ENCODE measurements at places on chromosomes 5 and 9.
A peak's percentile ranks its signal among the peaks of the same experiment; 100 is the strongest.

GRCh38 chr5:136082390-136083193, 50.1 kb upstream of the SMAD5 start:
- DNase-seq = peak; percentile 26

GRCh38 chr5:157306081-157306480, 40.2 kb downstream of the CYFIP2 start:
- DNase-seq = no peak

- DNase-seq = no peak
Observed at GRCh38 chr5:127572930-127573329, 55.5 kb downstream of the PRRC1 start.

DNA sequence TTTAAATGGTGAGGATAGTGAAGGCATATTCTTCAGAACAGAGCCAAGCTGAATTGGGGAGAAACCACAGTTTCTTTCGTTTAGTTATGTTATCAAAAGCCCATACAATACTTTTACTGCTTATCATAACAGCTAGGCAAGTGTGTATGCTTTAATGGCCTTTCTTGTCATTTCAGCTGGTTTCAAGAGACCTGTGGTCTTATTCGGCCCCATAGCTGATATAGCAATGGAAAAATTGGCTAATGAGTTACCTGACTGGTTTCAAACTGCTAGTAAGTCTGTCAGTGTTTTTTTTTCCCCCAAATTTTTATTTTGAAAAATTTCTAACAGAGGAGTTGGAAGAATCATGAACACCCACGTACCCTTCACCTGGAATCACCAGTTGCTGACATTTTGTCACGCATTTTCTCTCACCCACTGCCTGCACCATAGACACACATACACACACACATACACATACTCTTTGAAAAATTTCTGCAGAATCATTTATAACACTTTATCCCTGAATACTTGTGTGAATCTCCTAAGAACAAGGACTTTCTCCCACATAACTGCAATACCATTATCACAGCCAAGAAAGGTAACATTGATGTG, 63.7 kb downstream of the TJP2 start:
- DNase-seq = no peak

DNA sequence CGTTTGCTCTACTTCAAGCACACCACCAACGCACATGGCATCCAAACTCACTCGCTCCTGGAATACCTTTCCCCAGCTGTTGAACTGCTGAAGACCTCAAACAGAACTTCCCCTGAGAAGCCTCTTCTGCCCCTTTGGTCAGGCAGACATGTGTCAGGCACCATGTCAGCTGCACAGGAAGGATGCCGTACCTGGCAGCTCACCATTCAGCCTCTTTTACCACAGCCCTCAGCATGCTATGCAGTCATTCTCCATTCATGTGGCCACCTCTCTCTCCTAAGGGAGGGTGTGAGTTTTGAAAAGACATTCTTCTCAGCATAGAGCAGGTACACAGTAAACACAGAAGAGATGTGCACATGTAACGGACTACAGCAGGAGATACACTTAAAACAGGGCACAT, 14.2 kb downstream of the IL4 start:
- DNase-seq = no peak

- no peak for DNase-seq
Observed at GRCh38 chr9:115210699-115211098, 92.7 kb upstream of the TNC start.

GRCh38 chr5:78367318-78367991, 7.0 kb downstream of the SCAMP1 start:
- DNase-seq = peak; percentile 85

GRCh38 chr9:129549684-129550083, 71.2 kb downstream of the C9orf50 start:
- no peak for DNase-seq

- no peak for DNase-seq
Observed at GRCh38 chr5:37437711-37438110, 58.6 kb downstream of the WDR70 start.

DNA sequence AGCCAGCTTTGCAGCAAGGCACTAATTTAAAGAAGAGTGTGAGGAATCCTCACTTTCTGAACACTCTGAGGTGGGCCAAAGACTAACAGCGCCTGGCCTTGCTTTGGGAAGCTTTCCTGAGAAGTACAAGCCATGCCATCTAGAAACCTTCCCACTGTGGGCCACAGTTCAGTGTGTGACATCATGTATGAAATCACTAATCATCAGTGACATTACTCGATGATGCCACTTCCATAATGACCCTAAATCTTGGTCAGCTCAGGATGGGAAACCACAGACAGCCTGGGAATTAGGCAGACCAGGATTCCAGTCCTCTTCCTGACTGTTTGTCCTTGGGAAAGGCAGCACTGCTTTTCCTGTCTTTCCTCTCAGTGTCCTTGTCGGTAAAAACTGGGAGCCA, 54.2 kb upstream of the HSPA9 start:
- no peak for DNase-seq

GRCh38 chr5:163363389-163363788, 74.0 kb upstream of the CCNG1 start:
- no peak for DNase-seq

DNA sequence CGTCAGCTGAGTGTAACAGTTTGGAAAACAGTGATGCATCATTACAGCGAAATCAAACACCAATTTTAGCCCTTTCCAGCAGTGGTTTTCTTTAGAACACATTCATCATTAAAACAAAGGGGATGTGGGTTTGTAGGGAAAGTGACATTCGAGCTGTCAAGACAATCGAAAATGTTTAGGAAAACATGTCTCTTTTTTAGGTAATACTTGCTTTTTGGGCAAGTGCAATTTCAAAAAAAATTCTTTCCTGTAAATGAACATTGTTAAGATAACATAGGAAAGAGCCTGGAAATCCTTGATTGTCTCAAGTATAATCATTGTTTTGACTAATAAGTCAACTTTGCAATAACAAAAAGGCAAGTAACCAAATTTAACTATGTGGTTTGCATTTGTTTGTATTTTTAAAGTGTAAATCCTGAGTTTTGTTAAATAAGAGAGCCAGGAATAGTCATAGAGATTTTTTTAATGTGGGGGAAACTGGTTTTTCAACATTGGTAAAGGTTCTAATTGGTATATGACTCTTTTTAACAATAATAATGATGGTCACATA, 182.5 kb downstream of the TTLL11 start:
- DNase-seq = no peak
